ENCODE measurements at places on chromosomes 12 and 14. TPM values are rescaled to one million over a fixed set of nuclear protein-coding genes. Genes with fewer than 3 reads are reported as not detected.
A peak's percentile ranks its signal among the peaks of the same experiment; 100 is the strongest.

PRIMA1 gene
- not detected for total RNA-seq

GRCh38 chr12:80838024-80838658, 99.6 kb downstream of the LIN7A start:
- no peak for DNase-seq

DNAI7 gene
- total RNA-seq: 0.53 TPM

CALCOCO1 gene
- 49.5 TPM for total RNA-seq

- DNase-seq: peak; percentile 28
These were observed 51.3 kb downstream of the IFNG-AS1 start for GRCh38 chr12:68040450-68041075.

RFX4 gene
- total RNA-seq: not detected

DNA sequence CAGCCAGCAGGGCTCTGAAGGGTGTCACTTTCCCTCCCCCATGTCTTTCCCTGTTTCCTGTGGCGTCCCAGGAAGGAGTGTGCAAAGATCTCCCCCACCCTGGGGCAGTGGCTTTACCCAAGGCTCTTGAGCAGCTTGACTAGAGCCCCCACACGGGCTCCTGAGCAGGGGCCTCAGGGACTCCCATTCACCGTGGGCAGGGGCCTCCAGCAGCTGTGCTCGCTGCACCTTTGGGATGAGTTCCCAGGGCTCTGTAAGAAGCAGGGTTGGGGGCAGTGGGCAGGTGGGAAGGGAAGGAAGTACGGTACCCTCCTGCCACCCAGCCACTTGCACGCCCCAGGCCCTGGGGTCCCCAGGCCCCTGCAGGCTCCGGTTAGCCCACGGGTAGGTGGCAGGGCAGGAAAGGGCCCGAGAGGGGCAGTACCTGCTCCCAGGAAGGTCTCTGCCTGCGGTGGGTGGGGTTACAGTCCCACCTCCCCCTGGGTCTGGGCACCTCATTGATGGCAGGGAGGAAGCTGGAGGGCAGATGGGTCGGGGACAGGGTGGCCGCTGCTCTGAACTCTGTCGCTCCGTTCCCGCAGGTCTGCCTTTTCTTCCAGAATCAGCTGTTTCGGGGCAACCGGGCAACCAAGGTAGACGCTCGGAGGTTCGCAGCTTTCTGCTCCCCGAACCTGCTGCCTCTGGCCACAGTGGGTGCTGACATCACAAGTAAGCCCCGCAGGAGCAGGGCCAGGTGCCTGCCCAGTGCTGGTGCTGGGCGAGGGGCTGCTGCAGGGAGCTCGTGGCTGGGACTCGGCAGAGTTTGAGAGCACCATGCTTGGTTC, 13.0 kb downstream of the ASPG start:
- DNase-seq: no peak

- DNase-seq: no peak
These were observed 29.8 kb downstream of the OR10P1 start for GRCh38 chr12:55666508-55666907.

GRCh38 chr14:92586963-92587699, 73.5 kb downstream of the RIN3 start:
- no peak for DNase-seq

DNA sequence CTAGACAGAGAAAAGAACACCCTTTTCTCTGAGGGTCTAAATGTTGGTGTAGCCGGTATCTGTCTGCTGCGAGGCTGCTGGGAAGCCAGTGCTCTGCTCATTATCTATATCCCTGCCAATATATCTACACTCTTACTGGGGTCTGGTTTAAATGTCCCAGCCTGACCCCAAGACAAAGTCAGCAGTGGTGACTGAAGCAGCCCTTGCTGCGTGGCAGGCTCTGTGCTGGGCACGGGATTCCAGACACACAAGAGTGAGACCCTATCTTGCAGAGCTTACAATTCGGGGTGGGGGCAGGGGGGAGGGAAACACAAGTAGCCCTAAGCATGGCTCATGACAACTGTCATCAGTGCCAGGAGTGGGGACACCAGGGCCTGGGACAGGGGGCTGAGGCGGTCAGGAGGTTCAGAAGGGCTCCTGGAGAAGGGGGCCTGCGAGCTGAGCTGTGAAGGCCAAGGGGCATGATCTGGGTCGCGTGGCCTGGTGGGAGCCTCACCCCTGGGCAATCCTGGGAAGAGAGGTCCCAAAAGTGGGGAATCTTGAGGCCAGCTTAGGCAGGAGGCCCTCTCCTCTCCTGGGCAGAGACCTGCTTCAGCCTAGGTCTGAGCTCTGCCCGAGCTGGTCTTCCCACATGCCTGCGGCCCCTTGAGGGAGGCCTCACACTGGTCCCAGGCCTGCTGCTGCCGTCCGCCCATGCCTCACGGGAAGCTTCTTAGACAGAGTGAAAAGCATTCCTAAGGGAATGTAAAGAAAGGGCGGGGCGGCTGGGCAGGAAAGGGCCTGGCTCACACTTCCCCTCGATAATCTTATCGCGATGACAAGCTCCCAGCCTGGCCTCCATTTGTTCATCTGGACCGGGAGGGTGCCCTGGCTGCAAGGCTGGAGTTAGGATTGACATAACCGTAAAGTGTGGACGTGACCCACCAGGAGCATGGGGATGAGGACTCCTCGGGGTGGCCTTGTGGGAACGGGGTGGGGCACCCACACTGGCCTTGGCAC, 7.3 kb upstream of the RCOR1 start:
- no peak for DNase-seq

DNA sequence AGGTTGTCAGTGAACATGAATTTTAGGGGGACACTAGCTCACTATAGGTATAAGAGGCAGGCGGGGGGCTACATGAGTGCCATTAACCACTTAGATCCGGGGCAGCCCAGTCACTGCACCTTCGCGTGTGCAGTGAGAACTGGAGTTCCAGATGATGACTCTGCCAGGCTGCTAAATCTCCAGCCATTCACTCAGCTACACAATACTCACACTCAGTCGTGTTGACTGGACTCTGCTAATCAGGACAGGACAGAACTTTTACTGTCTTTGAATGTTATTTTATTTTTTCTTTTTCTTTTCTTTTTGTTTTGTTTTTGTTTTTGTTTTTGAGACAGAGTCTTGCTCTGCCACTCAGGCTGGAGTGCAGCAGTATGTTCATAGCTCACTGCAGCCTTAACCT, 465.6 kb downstream of the AACS start:
- DNase-seq: no peak

DNA sequence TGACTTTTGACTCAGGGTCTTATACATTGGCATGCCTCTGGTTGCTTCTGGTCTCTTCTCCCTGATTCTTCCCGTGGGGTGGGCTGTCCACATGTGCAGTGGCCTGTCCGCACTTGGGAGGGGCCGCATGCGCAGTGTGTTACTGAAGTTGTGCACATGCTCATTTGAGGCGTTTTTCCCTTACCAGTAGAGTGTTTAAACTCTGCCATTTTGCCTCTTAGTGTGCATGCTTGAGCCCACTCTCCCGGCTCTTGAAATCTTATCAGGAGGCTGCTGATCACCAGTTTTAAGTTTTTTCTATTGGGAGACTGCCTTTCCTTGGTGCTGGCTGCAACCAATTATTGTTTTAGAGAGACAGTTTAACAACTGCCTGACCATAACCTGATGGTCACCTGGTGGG, 32.1 kb upstream of the HECTD1 start:
- no peak for DNase-seq

GLTP gene
- 40.7 TPM for total RNA-seq

- DNase-seq: no peak
These were observed 236.8 kb upstream of the AVPR1A start for GRCh38 chr12:63387771-63388170.

DNA sequence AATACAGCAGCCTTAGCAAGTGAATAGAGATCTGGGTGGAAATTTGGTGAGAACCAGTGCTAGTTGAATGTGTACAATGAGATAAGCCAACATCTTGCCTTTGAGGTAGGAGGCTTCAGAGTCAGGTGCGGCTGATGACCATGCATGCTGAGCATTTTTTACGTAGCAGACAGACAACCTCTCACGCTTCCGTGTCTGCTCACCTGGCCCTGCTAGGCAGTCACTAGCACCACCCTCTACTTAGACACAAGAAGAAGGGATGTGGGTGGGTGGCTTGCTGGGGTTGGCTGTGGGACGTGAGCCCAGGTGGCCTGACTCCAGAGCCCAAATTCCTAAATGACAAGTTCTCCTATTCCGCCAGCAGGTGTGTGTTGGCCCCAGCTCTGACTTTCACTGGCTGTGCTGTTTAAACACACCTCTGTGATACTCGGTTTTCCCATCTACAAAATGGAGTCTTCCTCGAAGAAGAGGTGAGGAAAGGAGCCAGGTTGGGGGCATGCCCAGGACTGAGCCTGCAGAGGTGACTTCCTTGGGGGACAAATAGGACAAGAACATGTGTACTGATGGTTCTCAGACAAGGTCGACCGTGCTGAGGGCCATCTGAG, 57.8 kb upstream of the BCL11B start:
- DNase-seq: no peak

Data from CD8-positive, alpha-beta T cell (primary cell).